ENCODE measurements at places on chromosomes 5 and 9.
A peak's percentile ranks its signal among the peaks of the same experiment; 100 is the strongest.

GRCh38 chr5:10304932-10305331 lies 2.8 kb downstream of the CMBL start:
- no peak for DNase-seq

DNA sequence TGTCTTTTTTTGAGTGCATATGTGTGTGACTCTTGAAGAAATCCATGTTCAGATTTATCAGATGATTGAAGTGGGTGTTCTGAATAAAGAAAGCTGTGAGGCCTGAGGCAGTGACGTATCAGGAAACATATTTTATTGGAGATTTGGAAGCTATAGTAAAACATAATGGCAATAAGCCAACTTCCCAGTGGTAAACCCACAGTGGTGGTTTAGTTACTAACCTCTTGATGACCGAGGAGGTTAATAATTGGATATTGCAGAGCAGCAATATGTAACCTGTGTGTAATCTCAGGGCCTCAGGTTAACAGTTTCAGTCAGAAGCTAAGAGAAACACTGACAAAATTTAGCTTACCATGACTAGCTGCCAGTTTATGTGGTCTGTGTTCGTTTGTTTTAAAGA lies 6.9 kb downstream of the RGMB start:
- no peak for DNase-seq

- no peak for DNase-seq
Measured at GRCh38 chr5:2936413-2936812, 184.9 kb upstream of the IRX2 start.

GRCh38 chr5:145999208-145999607 lies 62.8 kb downstream of the SH3RF2 start:
- DNase-seq: no peak

DNA sequence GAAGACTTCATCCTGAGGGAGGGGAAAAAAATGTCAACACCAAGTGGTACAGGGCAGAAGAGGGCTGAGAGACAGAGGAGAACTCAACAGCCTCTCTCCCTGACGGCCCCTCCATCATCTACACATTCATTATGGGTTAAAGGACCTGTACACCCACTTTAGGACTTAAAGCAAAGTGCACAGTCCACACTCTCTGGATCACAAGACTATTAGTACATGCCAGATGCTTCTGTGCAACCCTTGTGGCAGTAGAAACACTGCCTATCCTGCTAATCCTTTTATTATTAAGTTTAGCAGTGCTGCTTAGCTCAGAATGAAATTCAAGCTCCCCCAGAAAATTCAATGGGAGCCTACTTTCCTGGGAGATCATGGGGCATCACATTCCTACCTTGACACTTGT lies 1.9 kb downstream of the FRMD3 start:
- DNase-seq: no peak

- DNase-seq: no peak
Measured at GRCh38 chr5:92553326-92553725, 1027.7 kb downstream of the NR2F1-AS1 start.

GRCh38 chr9:106927916-106928315 lies 65.0 kb downstream of the ZNF462 start:
- DNase-seq: peak; percentile 53

- no peak for DNase-seq
Measured at GRCh38 chr5:37490120-37490810, 111.1 kb downstream of the WDR70 start.

GRCh38 chr5:5437227-5438172 lies 15.0 kb downstream of the ICE1 start:
- DNase-seq: no peak

DNA sequence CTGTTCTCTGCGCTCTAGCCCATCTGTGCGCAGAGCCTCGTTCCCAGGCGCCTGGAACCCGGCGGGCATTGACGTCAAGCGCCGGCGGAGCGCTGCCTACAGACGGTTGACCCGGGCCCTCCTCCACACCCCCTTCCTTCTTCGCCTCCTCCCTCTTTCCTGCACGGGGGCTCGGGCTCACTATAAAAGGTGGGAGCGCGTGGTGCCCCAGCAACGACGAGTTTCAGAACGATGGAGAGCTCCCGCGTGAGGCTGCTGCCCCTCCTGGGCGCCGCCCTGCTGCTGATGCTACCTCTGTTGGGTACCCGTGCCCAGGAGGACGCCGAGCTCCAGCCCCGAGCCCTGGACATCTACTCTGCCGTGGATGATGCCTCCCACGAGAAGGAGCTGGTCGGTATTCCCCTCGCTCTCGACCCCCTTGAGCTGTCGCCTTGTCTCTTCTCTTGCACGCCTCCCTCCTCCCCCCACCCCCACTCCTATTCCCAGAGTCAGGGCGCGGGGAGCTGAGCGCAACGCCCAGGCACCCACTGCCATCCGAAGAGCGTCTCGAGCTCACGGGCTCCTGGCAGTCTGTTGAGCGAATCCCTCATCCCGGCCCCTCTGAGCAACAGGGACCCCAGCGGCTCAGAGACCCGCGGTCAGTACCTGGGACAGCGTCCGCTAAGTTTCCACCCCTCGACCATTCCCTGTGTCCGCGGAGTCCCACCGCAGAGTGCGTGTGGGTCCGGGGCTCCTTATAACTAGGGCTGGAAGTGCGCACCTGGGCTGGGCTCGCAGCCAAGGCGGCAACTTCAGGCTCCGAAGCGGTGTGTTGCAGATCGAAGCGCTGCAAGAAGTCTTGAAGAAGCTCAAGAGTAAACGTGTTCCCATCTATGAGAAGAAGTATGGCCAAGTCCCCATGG lies at the start of gene CARTPT:
Gene CARTPT (plus strand): TSS at position 213 of the 902 bp plus-strand sequence. CDS start 19 bp downstream, at position 232.
- DNase-seq: peak; percentile 6

- peak; percentile 76 for DNase-seq
Measured at GRCh38 chr5:150065346-150065745, 21.0 kb downstream of the CSF1R start.

GRCh38 chr5:142098931-142099330 lies 9.6 kb upstream of the NDFIP1 start:
- no peak for DNase-seq

DNA sequence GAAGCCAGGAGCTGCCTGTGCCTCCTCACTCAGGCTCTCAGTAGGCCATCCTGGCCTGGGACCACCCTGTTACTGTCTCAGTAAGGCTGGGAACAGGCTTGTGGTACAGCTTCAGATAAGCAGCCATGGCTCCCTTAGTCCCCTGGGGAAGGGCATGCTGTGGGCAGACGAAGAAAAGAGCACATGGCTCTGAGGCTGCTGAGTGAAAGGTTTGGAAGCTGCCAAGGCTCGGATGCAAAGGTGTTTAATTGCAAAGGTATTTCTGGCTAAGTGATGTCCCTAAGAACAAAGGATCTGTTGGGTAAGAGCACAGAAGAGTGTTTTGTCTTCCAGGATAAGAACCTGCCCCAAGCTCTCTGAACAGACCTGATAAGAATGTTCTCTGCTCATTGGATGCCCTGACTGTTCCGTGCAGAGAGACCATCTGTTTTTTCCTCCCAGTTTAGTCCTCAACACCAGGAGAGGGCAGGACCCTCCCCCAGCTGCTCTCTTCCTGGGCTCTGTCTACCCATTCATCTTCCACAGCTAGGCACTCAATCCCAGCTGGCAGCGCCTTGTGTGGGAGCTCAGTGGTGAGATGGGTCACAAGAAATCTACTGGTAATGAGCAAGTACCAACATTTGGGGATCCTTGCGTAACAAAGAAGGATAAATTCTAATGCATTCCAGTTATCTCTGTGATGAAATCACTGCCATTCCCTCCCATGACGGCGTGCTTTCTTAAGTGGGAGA lies 17.7 kb downstream of the ANGPTL2 start:
- peak; percentile 32 for DNase-seq

DNA sequence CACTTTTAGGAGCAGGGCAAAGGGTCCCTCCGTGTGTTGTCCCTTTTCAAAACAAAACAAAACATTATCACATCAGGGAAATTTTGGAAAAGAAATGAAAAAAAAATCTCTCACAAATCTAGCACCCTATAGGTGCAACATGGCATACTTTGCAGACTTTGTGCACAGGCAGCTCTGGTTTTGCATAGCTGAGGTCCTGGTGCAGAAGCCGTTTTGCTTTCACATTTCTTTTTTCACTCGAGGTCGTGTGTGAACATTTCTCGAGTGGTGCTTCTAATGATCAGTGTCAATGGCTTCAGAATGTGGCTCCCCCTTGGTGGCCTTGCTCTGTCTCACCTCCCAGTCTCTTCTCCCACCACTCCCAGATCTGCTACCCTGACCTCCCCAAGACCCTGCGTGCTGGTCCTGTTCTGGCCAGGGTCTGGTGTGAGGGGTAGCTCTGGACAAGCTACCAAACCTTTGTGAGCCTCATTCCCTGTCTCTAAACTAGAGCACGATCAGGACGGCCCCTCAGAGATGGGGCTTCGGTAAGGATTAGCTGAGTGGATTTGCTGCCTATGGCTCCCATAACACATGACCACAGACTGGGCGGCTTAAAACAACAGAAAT lies 258.0 kb downstream of the NSG2 start:
- DNase-seq: no peak

DNA sequence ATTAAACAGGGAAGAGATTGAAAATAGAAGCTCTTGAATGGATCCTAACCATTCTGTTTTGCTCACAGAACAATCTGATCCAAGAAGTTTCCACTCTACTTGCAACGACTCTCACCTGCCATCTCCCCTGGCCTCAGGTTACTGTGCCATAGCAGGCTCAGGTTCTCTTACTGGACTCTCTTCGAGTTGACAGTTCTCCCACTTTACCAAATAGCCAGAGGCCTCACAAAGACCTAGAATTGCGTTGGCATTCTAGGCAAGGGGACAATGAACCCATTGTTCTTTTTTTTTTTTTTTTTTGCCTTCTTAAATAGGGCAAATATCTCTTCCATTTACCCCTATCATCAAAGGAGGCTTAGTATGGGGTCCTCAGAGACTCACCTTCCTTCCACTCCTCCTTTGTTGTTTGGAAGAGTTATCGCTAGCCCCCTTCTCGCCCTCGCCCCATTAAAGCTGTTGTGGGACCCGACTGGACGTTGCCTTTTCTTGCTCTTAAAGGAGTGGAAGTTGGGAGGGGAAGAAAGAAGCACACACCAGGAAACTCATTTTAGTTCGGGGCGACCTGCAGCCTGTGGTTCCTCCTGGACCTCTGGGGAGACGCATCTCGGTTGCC lies 688 bp upstream of the PLPPR1 start:
- DNase-seq: no peak

Data from IMR-90 (cell line).